ENCODE measurements at places on chromosomes 11 and 22.

DNA sequence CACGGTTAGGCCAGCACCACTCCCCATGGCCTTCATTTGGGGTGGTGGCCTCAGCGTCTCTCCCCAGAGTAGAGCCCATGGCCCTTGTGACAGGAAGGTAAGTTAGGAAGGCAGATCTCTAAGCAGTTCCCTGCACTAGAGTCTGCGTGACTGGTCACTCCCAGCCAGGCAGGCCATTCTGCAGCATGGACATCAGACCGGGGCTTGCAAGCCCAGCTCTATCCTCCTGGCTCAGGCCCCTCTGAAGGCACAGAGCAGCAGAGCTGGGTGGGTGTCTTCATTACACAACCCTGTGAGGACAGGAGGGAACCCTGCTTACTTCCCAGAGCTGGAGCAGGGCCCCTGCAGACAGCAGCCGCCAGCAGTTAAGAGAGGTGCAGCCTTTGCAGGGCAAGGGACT is 77.3 kb downstream of the PIWIL3 start:
- DNase-seq = no peak

GRCh38 chr11:14370496-14370895 is 11.5 kb upstream of the RRAS2 start:
- DNase-seq = no peak

DNA sequence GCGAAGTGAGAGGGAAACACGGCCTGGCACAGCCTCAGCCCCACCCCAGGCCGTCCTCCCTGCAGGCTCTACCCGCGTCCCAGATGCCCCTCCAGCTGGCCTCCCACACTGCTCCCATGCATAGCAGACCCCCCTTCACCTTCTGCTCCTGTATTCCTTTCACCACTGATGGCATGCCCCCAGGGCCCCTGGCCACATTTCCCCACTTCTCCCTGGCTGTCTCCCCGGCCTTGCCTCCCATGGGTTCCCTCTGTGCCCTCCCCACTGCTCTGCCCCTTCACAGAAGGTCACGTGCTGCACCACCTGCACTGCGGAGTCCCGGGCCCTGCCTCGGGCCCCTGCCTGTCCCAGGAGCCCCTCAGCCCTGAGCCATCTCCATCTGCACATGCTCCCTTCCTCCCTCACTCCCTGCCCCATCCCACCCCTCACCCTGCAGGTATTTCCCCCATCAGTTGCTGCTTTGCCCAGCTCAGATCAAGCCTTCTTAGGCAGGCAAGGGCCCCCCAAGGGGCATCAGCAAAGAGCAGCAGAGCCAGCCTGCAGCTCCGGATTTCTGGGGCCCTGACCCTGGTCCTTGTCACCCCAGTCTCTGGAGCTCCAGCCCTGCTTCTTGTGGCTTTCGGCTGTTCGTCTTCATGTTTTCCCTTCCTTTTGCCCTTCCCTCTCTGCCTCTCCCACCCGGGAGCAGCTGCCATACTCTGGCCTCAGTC is 46.4 kb downstream of the GAB4 start:
- no peak for DNase-seq

DNA sequence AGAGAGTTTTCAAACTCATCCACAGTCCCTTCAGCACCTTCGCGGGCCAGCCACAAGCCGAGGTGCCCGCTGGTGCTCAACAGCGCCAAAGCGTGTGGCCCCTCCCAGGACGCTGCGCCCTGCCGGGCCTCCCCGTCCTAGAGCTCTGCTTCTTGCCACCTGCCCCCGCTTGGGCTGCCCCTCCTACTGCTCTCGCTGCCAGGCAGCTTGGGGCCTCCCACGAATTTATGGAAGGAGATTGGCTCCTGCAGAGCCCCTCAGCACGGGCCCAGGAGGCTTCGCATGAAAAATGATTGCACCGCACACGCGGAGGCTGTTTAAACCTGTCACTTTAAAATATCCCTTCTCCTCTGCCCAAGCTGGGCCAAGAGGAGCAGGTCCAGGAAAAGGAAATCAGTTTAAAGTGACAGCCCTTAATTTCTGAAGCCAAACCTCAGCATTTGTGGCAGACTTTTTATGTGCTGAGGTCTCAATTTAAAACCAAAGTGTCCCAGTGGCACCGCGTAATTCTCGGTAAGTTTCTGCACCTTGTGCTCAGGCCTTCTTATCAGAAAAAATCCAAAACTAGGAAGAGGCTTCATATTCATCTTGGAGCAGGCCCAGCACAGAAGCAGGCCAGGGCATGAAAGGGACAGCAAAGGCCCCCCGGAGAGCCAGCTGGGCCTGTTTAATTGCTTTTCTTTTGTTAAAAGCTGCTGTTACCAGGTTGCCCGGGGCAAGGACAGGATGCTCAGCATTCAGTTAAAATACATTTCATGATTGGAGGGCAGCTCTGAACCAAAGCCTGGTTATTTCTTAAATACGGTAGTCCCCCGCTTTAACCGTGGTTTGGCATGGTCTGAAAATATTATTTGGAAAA is 303.6 kb downstream of the OPCML start:
- DNase-seq = no peak

DNA sequence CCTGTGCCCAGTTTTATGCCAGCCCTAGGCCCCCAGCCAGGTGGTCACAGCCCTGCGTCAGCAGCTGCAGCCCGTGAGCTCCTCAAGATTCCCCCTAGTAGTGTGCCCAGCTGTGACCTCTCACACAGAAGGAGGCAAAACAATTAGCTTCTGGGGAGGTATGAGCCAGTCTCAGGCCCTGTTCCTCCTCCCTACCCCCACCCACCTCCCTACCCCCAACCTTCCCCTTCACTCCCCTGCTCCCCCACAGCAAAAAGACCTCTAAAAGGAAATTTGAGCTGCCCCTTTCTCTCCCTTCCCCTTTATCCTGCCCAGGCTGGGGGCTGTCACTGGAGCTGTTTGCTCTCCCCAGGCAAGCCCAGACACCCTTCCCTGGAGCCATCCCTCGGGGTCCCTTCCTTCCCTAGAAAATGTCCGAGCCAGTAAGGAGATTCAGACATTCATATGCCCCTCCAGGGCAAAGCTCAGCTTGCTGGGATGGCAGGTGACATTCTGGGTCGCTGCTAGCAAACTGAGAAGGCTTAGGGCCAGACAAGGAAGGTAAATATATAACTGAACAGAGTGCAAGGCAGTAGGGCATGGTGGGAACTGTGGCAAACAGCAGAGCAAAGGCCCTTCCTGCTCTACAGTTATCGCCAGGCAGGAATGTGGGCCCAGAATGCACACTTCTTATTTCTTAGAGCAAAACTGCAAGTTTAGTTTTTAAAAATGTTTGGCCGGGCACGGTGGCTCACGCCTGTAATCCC is 300.2 kb downstream of the MN1 start:
- DNase-seq = no peak

- no peak for DNase-seq
Measured at GRCh38 chr22:40216041-40216756, 38.5 kb downstream of the TNRC6B start.

- DNase-seq = no peak
Measured at GRCh38 chr11:75200051-75200450, 40.5 kb upstream of the TPBGL start.

DNA sequence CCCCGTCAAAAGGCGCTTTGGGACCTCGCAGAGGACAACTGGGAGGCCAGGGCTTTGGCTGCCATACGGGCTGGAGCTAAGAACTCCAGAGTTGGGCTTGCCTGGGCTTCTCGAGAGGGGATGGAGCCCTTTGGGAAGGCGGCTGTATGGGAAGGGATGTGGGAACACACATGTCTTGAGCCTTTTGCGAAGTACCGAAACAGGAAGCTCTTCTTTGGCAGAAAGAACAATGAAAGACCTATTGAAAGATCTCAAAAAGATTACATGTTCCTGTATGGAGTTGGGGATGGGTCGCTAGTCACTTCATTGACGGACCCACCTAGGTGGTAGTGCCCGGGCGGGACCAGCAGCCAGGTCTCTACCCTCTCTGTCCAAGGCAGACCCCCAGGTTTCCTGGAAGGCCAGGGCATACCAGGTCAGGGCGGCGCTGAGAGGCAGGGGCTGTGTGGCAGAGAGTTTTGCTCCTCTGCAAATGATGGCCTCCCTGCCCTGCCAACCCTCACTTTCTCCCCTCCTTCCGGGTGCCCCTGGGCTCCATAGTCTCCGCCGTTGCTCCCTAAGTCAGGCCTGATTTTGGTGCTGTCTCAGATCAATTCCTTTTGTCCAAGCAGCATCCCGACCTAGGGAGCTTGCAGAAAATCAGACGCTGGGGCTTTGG is 1.0 kb downstream of the ST14 start:
- no peak for DNase-seq

GRCh38 chr22:41478891-41479521 is 10.1 kb downstream of the ACO2 start:
- no peak for DNase-seq

DNA sequence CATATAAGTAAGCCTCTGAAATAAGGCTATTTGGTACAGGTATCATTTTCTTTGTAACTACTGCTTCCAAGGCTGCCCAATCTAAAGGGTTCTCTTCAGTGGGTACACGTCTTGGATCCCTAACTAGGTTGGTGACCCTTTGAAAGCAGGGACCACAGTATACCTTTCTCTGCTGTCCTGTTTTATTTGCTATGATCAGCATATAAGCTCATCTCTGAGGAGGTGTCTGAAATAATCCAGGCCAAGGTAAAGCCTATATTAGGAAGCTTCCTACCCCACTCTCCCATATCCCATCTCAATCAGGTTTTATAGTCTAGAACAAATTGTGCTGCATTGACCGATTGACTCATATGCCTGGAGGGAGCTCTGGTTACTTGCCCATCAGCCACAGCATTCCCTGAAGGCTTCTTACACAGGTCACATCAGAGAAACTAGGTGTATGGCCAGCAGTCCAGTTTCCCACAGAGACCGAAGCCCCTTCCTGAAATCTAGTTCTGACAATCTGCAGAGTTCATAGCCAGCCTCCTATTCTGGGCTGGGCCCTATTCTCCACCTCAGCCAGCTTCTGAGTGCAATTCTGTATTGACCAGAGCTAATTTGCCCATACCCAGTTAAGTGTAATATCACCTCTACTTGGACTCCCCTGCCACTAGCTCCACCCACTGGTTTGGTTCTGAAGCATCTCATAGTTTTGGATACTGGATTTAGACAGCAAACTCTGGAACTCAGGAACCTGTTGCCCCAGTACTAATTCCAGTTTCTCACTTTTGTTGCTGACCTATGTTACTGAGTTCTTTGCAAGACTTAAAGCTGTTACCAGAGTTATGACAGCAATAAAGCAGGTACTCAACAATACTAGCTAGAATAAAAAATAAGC is 62.1 kb upstream of the ARHGAP20 start:
- DNase-seq = no peak

DNA sequence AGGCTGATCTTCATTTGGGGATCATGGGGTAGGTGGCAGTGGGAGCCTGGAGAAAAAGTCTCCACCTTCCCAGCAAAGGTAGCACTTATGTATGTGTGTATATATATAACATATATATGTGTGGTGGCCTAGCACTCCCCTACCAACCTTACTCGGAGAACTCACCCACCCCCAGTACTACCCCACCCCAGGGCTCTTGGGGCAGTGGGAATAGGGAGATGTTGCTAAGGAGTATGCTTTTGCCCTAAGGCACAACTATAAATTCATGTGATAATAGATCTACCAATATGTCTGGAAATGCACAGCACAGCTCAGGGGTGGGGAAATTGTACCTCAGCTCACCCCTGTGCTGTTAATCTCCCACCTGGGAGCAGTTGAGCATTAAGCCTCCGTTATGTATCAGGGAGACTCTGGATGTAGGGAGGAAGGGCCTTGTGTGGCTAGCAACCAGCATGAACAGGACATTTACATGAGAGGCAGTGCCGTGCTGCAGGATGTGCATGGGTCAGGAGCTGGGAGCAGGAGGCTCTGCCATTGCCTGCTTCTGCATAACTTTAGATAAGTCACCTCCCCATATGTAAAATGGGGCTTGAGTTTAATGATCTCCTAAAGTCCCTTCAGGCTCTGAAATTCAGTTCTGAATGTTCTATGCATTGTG is 57.3 kb downstream of the C11orf91 start:
- DNase-seq = no peak

- DNase-seq = peak; percentile 62
Measured at GRCh38 chr22:20456064-20456721, 18.6 kb upstream of the SCARF2 start.

DNA sequence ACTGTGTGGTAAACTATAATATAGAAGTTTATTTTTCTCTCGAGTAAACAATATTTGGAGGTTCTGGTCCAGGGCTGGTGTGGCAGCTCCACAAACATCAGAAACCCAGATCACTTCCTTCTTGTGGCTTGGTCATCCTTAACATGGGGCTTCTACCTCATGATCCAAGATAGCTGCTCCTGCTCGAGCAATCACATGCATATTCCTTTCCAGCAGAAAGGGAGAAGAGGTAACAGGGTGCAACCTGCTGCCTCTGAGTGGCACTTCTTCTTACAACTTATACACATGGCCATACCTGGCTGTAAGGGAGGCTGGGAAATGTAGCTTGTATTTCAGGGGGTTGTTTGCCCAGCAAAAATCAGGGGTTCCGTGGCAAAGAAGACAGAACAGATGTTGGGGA is 44.6 kb upstream of the SYT7 start:
- no peak for DNase-seq

GRCh38 chr11:76782531-76783293 is 444 bp upstream of the TSKU start:
- DNase-seq = peak; percentile 56

DNA sequence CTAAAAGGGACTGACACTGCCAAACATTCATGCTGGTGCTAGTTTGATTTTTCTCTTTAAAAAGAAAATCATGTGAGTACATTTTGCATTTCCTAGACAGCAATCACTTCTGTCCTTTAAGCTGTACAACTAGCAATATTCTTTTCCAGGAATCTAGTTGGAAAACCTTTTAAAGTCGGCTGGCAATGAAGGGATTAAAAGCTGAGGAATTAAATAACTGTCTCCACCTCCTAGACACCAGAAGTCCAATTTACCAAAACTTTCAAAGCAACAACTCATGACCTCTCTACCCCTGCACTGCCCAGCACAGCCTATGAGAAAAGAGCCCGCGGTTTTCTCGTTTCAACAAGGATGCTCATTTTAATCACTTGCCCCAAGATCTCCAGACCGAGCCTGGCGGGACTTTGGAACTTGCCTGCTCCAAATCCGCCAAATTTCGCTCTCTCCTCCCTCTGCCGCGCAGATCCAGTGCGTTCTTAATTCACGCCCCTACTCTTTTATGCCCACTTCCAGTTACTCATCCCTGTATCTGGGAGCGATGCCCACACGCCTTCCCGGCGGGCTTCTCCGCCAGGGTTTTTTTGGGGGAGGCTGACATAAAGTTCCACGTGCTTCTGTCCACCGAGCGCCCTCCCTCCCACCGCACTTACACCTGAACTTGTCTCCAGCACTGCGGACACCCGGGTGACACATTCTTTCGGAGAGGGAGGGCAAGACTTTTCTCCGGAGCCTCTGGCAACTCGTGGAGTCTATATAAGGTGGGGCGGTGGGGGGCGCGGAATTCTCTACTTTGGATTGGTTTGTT is 2.5 kb downstream of the MPPED2 start:
- no peak for DNase-seq
